OCI-M1 (cell line): ENCODE measurements at places on chromosomes 5 and 9.

GRCh38 chr9:126620478-126620877 lies 6.8 kb downstream of the LMX1B start:
- DNase-seq, result no peak

GRCh38 chr5:139872052-139872766 lies 76.6 kb downstream of the PSD2 start:
- DNase-seq, result no peak

- DNase-seq, result no peak
Observed at GRCh38 chr5:163529698-163530097, 24.3 kb downstream of the MAT2B start.

- DNase-seq, result peak; percentile 70
Observed at GRCh38 chr9:70639853-70640814, 225.7 kb upstream of the KLF9 start.

DNA sequence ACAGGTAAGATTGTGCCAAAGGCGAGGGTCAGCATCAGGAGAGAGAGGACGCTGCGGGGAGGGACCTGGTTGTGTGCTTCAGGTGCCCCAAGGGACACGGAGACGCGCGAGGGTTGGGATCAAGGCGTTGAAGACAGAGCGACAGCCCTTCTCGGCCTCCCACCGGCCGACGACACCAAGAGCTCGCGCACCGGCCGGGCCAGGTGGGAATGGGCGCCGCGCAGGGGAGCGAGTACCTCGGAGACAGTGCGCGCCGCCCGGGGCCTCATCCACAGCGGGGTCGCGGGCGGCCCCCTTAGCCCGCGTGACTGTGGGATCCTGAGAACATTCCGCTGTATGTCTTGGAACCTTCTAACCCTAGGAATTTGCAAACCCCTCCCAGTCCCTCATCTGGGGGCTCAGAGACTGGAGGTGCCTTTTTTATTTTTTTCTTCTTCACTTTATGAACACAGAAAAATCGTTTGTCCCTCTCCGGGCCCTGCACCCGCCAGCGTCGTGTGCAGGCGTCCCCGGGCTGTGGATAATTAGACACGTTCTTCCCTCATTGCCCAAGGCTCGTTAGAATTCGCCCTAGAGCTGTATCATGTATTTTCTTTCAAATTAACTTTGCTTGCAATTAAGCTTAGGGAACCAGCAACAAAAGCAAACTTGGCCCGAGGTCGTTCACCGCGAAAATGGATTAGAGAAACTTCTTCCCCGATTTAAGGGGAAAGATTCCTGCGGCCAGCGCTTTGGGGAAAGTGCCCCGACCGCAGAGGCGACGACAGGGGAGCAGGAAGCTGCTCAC lies 4.8 kb downstream of the FOXE1 start:
- no peak for DNase-seq

GRCh38 chr9:121725008-121725775 lies 73.8 kb downstream of the DAB2IP start:
- DNase-seq, result no peak

DNA sequence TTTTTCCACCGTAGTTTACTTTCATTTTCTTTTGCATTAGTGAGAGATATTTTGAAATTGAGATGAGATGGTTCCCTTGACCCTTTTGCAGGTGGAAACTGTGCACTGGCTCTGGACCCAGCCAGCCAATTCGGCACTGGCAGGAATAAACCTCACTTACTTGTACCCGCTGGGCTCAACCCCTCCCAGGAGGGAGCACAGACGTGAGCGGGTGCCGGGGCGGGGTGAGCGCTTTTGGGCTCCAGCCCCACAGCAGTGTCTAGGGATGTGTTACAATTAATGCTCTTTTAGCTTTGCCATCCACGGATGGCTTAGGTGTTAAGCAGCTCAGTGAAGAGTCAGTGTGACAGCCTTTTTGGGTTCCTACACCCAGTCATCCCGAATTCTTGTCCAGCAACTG lies 766.1 kb upstream of the CHD1 start:
- DNase-seq, result no peak

GRCh38 chr9:90141723-90142122 lies 500.9 kb downstream of the DIRAS2 start:
- peak; percentile 64 for DNase-seq

DNA sequence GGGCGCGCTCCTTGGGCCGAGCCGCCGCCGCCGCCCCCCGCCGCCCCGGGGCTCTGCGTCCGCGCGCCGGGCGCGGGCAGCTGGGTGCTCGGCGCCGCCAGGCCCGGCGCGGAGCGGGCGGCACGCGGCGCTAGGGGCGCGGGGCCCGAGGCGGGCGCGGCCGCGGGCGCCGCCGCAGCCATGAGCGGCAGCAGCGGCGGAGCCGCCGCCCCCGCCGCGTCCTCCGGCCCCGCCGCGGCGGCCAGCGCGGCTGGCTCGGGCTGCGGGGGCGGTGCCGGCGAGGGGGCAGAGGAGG lies 351 bp downstream of the TRIO start:
- DNase-seq, result no peak

- peak; percentile 31 for DNase-seq
Observed at GRCh38 chr5:102792705-102793104, 37.6 kb downstream of the PAM start.

DNA sequence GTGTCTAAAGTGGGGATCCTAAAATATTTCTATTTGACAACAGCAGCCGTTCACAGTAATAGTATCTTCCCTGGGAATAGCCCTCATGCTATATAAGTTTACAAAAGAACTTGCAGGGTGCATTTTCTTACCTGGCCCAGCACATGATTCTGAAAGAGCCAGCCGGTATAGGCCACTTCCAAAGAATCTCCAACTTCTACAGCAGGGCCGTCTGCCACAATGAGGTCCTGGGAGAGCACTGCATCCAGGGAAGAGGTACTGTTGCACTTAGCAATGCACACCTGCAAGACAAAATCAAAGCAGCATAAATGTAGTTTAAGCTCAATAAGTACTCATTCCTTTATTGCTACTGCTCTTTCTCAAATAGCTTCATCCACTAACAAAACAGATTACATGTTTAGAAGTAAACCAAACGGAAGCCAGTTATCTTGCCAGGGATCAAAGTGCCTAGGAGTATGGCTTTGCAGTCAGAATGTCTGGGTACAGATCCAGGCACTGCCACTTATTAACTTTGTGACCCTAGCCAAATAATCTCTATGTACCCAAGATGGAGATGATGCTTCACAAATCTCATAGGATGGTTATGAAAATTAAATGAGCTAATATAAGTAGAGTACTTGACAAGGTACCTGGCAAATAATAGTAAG lies 21.3 kb downstream of the FKBP15 start:
- DNase-seq, result no peak

GRCh38 chr5:112646139-112646936 lies 91.3 kb upstream of the APC start:
- peak; percentile 60 for DNase-seq

DNA sequence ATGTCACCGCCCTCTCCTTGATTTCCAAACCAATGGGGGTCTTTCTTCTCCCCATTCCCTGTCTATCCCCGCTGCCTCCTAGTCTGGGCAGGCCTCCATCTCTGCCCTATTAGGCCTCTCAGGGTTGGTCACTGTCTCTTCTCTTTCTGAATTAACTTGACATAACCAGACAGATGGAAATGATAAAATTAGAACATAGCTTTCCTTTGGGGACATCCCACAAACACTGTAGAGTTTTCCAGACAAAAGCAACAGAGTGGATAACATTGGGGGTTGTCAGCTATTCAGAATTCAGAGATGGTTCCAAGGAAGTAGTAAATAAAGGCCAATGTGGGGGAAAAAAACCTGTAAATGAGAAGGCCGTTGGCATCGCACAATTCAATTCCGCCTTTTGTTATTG lies 24.7 kb downstream of the LHX6 start:
- DNase-seq, result no peak

GRCh38 chr9:103816146-103816545 lies 278.0 kb upstream of the SMC2 start:
- no peak for DNase-seq

- DNase-seq, result peak; percentile 30
Observed at GRCh38 chr9:124839612-124840299, 13.5 kb upstream of the WDR38 start.

- no peak for DNase-seq
Observed at GRCh38 chr5:20649966-20650365, 662.0 kb upstream of the CDH18 start.

DNA sequence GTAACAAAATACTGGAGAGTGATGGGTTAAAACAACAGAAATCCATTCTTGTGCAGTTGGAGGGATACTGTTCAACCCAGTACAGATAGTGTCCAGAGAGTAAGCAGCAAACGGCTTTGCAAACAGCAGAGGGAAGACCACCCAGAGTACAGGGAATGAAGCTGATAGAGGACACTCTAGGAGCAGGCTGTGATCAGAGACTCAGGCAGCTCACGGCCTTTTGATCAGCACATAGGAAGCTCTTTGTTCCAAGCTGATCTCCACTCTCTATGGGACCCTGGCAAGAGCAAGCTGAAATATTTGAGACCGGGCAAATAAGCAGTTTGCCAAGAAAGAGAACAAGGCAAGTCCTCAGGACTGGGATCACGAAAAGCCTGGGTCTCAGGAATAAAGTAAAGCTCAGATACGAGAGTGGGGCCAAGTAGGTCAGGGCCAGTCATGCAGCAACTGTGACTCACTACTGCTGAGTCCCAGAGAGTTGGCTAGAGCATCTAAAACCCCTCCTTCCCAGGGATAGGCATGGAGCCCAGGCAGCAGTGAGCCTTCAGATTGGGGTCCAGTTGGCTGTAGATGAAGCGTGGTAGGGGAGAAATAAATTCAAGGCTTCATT lies 52.4 kb downstream of the MELK start:
- no peak for DNase-seq

GRCh38 chr5:89388872-89389271 lies 505.9 kb upstream of the MEF2C start:
- DNase-seq, result no peak

- no peak for DNase-seq
Observed at GRCh38 chr5:146401021-146401420, 46.1 kb upstream of the TCERG1 start.

DNA sequence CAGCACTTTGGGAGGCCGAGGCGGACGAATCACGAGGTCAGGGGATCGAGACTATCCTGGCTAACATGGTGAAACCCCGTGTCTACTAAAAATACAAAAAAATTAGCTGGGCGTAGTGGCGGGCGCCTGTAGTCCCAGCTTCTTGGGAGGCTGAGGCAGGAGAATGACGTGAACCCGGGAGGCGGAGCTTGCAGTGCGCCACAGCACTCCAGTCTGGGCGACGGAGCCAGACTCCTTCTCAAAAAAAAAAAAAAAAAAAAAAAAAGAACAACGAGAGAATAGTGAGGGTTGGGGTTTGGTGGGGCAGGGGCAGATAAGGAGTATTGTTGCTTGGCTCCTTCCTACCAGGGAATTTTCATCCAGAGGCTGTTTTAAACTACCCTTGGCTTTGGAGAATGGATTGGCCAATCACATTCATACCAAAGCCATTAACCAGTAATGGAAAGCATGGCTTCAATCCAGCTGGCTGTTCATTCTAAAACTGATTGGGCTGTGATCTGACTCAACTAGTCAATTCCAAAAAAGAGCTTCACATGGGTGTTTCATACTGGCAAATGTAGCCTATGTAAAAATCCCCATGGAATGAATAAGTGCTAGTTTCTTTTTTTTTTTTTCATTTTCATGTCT lies 64.4 kb downstream of the PLCXD3 start:
- no peak for DNase-seq

DNA sequence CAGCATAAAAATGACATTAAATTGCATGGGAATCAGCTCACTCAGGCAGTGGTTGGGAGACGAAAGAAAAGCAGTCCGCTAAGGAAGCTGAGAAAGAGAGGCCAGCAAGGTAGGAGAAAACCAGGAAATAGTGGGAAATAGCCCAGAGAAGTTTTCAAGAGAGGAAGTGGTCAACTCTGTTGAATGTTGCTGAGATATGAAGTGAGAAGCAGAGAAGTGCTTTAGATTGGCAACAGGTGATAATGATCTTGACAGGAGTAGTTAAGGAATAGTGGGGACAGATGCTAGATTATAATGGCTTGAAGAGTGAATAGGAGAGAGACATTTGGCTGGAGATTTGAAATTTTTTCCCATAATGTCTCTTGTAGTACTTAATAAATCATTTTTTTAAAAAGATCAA lies 30.8 kb downstream of the CNTRL start:
- peak; percentile 61 for DNase-seq

DNA sequence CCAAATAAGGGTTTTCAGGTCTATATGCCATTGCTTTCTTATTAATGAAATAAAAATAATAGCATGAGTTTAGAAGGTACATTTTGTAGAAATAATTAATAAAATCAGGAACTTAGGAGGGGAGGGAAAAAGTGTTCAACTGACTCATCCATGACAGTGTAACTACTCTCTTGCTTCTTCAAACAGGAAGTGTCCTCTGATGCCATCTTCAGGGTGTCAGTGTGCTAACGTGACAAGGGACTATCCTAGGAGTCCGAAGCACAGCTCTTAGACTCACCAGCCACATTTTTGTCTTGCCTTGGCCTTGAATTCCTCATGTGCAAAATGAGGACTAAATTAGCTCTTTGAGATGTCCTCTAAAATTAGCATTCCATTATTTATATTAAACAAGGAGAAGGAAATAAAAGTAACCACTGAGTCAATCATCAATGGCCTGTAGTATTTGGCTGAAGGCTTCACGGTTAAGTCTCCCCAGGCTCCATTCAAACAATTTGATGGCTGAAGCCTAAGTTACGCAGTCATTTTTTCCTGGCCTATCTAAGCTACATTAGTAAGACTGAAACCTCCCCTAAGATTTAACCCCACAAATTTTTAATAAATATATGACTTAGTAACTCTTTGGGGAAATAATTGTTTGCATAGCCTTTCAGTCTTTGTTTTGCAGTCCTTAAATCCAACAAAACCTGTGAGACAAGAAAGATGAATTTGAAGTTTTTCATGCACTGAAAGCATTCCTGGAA lies 151.1 kb downstream of the ARL15 start:
- peak; percentile 86 for DNase-seq

GRCh38 chr5:178940569-178941360 lies at the start of gene ZNF454:
Gene ZNF454 (plus strand): TSS chr5:178941198. CDS start chr5:178942792, 1,594 bp downstream.
- DNase-seq, result no peak

DNA sequence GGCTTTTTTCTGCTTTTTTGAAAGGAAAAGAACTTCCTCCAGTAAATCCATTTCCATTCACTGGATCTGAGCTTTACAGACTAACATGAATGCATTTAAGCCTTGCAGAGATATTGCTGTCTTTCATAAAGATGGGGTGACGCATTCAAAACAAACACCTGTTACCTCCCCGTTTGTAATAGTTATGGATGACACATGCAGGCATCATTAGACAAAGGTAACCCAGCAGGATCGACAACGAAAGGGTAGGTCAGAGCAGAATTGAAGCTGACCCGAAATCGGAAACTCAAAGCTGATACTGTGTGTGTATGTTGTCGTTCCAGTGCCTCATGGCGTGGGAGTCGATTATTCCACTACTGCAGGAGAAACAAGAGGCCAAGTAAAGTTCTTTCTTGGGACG lies 22.2 kb downstream of the SLC46A2 start:
- no peak for DNase-seq
